Large intestine (tissue), 12 donors: ENCODE measurements at places on chromosomes 7 and 10.

DNA sequence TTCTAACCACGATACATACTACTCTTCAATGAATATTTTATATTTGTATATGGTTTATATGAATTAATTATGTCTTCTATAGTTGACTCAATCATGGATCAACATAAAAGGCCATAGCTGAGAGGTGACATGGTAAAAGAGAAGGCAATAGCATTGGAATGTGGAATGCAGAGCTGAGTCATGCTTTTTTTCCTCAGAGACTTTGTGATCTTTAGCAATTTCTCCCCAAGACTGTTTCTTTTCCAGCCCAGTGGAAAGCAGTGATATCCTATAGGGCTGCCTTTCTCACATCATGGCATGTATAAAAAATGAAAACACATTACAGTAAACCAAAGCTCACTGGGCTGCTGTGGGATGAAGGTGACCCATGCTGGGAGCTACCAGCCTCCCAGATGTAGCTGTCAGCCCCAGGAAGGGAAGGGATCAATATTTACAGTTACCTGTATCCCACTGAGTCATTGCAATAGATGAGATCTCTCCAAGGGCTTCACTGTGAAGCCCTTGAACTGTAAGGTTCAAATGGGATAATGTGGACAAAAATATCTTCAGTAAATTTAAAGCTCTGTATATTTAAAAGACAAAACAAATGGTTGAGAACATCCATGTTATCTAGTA, 30.2 kb downstream of the SLC39A12 start:
- H3K36me3 ChIP-seq: no peaks in the 10 kb centered on the region
- no peak overlapping the region for H3K4me3 ChIP-seq
- H3K4me1 ChIP-seq: no peaks in the 10 kb centered on the region
- H3K27ac ChIP-seq: no peak overlapping the region

- peaks cover 10% of the 10 kb centered on the region for H3K4me1 ChIP-seq
- peak overlapping the region; percentile 39 for H3K27ac ChIP-seq
- H3K4me3 ChIP-seq: no peak overlapping the region
- peak; percentile 86 for DNase-seq
- H3K36me3 ChIP-seq: no peaks in the 10 kb centered on the region
- no peaks in the 10 kb centered on the region for H3K27me3 ChIP-seq
These were observed 142.9 kb upstream of the ZMIZ1 start for GRCh38 chr10:78925800-78926319.

GRCh38 chr10:34737772-34738169, 77.3 kb downstream of the PARD3 start:
- H3K27ac ChIP-seq: no peak overlapping the region
- H3K36me3 ChIP-seq: no peaks in the 10 kb centered on the region
- peaks cover 15% of the 10 kb centered on the region for H3K4me1 ChIP-seq
- H3K27me3 ChIP-seq: no peaks in the 10 kb centered on the region
- no peak overlapping the region for H3K4me3 ChIP-seq

DNA sequence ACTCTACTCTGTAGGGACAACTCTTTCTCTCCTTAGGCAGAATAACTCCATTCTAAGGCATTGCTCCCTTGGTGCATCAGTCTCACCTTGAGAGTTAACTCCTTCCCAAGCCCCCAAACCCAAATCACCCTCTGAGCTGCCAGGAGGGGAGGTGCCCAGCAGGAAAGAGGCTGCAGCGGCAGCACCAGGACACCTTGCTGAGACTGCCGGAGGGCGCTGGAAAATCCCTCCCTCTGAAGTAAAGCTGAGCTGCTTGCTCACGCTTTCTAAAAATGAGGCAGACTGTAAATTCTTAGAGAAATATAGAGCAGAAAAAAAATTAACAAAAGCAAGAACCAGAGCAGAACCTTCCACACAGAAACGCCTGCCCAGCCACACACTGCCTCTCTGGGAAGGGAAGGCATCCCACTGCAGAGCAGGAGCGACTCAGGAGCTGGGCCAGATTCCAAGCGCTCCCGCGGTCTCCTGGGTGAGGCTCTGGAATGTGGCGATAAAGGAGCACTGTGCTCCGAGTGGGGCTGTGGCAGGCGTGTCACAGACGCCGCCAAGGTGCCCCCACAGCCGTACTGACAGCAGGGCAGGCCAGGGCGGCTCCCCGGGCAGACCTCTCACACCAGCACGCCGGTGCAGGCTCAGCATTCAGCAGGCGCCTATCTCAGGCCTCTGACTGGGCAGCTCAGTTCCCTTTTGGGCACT, 202.1 kb downstream of the TNS3 start:
- H3K4me1 ChIP-seq: peaks cover 46% of the 10 kb centered on the region
- H3K36me3 ChIP-seq: peaks cover 51% of the 10 kb centered on the region
- no peaks in the 10 kb centered on the region for H3K27me3 ChIP-seq
- H3K27ac ChIP-seq: peak overlapping the region; percentile 73
- H3K4me3 ChIP-seq: no peak overlapping the region

GRCh38 chr7:88396948-88397322, 90.2 kb upstream of the STEAP4 start:
- no peaks in the 10 kb centered on the region for H3K4me1 ChIP-seq
- H3K4me3 ChIP-seq: no peak overlapping the region
- DNase-seq: no peak
